ENCODE measurements at places on chromosomes 2 and 18. TPM values are rescaled to one million over a fixed set of nuclear protein-coding genes. Genes with fewer than 3 reads are reported as not detected.

IFIH1 gene
- 63.0 TPM for total RNA-seq

SKA1 gene
- 0.71 TPM for total RNA-seq

GAREM2 gene
- 3.1 TPM for total RNA-seq

LRRC30 gene
- total RNA-seq: not detected

TM4SF20 gene
- total RNA-seq: not detected

LYG2 gene
- not detected for total RNA-seq

SAG gene
- total RNA-seq: 0.04 TPM

CNGA3 gene
- total RNA-seq: not detected

POTEJ gene
- total RNA-seq: not detected
